ENCODE measurements at places on chromosomes 7 and 10.

DNA sequence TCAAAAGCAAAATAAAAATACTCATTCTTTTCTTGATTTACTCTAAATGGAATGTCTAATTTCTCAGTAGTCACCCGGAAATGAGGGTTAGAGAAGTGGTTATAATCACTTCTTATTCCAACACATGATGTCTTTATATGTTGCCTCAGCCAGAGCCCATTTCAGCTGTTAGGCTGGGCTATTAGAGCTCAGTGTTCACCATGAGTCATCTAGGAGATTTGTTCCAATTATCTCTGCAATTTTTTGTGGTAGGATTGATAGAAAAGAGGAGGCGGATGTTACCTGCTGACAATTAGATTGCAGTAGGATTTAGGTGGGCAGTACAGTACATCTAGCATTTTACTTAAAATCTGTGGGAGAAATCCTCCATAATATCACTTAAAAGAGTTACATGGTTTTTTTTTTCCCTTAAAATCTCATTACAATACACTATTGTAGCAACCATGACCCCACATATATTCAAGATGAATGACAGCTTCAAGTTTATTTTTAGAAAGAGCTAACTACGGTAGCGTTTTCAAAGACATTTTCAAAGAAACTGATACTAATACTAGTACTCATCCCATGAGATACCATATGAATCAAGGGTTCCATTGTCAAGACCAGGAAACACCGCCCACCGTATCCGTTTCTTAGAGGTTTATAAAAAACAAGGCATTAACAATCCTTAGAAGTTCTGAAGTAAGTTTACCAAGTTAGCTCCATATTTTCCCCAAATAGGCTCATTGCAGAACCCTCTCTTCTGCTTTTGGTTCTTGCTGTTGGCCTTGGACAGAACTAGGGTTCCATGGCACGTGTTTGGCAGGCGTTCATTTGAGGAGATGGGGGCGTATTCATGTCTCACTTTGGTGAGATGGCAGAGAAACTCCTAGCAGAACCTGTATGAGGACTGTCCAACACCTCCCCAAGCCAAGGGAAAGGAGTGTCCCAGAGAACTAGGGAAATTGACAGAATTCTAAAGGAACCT lies 10.4 kb downstream of the CPA2 start:
- DNase-seq: no peak

DNA sequence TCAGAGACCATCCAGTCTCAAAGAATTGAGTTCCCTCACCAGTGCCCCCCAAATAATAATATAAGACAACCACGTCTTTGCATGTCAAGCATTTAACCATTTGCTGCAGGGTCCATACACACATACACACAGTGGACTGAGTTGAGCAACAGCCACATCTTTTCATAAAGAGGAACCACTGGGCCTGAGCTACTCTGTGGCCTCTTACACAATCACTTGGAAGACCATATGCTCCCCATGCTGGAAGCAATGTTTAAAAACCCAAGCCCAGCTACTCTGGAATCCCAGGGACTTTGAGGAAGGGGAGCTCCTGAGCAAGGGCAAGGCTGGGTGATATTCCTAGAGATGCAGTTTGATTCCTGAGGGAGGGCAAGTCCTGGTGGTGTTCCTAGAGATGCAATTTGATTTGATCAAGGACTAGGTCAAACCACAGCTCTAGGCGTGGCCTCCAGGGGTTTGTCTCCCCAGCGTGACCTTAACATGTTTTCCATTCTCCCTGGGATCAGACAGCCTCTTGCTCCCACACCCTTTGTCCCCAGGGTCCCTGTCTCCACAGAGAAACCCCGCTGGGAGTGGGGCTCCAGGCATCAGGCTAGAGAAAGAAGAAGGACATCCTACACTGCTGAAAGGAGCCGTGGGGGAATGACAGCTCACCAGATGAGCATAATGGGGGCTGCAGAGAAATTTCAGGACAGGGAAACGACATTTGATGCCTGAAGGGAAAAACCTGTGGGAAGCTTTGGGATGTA lies 376.2 kb upstream of the MGMT start:
- DNase-seq: no peak

GRCh38 chr10:128178302-128178958 lies 52.2 kb upstream of the MKI67 start:
- DNase-seq: no peak

DNA sequence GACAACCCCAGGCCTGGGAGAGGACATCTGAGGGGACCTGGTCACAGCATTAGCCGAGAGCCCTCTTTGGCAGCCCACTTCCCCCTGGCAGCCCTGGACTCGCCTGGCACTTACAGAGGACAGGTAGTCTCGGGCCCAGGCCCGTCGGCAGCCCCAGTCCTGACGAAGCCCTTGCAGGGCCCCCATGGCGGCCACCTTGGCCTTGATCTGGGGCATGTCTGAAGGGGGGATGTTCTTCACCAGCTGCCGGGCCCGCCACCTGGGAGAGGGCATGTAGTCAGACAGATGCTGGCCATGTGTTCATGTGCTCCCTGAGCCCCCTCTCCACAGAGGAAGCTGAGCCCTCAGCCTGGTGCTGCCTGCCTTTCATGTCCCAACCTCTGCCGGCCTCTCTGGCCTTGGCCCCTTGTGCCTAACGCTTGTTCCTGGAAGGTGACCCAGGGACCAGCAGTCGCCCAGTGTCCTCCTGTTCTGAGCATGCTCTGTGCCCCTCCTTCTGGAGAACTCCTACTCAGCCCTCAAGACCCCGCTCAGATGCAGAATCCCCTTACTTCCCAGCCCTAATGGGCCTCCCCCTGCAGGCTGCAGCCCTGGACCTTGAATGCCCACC lies 13.9 kb downstream of the MYO1G start:
- peak; percentile 57 for DNase-seq

- no peak for DNase-seq
Observed at GRCh38 chr10:131082991-131083481, 228.5 kb downstream of the TCERG1L start.

DNA sequence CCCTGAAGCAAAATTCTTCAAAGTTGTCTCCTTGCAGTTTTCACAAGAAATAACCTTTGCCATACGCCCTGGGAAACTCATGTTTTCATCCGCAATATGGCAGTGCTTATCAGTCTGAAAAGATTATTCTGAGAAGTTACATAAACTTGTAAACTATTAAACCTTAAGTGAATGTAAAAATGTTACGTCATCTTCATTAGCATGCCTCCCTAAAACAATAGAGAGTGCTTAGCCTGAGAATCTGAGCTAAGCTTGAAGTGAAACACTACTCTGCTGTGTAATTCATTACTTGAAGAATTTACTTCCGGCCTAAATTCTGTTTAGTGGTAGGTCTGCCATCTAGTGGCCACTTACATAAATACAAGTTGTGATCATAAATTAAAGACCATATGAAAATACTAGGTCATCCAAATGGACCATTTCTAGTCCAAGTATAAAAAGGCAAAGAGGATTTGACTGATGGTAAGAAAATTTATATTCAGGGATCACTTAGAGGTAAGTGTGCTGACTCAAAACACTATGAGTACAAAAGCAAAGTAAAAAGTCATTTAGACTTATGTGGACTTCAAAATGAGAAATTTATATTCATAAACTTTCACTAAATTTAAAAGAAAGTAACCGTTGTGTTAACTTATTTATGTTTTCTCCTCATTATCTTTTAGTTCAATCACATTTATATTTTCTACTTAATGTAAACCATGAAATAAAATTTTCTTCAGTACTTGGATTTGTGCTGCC lies 745.1 kb upstream of the LRRTM3 start:
- DNase-seq: no peak

DNA sequence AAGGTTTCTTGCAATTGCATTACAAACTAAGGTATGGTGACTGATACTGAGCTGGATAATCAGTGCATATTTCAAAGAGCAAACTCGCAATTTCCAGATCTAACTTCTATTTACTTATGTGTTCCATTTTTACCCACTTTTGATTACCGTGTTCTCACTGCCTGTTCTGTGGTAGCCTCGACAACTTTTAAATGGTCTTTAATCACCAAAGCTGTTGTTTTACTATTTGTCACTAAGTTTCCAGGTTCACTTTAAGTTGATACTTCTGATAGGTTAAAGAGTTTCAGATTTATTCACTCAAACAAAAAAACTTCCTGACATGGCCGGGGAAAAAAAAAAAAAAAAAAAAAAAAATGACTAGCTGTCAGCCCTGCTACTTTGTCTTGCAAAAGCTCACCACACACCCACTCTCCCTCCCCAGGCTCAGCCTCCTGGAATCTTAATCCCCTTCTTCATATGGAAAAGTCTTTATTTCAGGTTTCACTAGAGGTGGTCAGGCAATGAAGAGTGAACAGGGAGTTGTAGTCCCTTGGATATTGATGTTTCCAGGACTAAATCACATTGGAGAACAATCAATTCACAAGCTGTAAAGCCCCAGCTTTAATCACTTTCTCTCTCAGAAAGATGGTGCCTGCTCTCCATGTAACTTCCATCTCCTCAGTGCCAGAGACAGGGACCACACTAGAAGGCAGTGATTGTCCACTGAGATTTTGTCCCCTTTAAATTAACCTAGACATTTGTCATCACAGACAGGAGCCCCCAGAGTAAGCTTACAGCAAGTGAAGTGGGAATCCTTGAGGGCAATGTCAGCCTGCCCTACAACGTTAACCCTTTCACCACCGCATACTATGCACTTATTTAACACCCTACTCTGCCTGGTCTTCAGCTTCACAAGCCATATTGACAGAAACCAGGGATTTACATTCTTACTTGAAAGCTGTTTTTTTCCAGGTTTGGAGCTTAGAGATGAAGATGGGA lies 749.1 kb upstream of the SORCS1 start:
- DNase-seq: no peak

DNA sequence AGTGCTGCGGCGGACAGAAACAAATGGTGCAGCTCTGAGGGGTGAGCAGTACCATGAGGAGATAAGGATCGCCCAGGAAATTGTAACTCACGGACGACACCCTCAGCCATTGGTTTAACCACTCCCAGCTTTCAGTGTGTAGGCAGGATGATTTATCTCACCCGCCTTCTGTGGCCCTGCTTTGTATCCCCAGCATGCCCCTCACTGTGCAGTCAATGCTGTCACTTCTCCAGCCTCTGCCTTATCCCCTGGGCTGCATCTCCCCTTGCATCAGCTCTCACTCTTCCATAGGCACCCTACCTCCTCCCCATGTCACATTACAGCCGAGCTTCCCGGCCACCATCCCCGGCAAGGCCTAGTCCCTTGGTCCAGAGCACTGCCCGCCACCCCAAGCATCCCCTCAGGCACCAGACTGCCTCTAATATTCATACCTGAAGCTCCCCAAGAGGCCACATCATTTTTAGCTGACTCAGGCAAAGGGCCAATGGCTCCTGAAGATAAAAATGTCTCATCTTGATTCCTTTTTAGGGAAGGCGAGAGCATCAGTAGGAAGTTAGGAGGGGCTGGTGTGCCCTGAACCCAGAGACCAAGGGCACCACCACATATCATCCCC lies 77.1 kb downstream of the CARD11 start:
- DNase-seq: peak; percentile 31

- DNase-seq: no peak
Observed at GRCh38 chr10:102597131-102597991, 46.9 kb upstream of the TRIM8 start.

- DNase-seq: peak; percentile 45
Observed at GRCh38 chr10:110006358-110007160, 1.2 kb upstream of the ADD3 start.

GRCh38 chr7:156625580-156625979 lies 15.0 kb upstream of the RNF32 start:
- DNase-seq: no peak

DNA sequence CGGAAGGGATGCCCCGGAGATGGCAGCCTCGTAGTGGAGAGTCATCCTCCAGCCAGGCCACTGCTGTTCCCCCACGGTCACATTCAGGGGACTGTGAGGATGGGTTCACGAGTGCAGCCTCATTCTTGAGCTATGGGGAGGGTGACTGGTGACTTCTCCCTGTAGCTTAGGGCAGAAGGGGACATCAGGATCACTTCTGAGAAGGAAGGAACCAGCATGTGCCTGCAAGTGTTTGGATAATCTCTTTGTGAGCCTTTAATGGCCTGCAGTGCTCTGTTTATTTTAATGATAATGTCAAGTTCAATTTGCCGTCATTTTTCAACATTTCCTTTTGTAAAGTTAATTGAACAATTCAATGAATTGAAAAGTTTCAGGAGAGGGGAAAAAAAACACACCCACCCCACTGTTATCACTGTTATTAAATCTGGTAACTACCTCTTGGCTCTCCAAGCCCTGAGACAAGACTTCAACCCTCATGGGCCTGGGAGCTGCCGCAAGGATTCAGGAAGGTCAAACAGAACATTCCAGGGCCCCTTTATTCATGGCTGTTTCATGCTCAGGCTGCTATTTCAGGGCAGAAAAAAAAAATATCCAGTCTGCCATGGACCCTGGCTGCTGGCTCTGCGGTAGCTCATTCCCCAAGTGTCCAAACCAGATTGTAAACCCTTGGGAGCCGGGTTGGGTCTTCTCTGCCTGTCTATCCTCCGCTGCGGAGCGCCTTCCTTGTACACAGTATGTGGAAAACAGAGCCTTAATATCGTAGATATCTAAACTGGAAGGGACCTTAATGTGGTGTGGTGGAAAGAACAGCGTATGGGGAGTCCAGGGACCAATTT lies 100.4 kb downstream of the CDH23 start:
- no peak for DNase-seq

DNA sequence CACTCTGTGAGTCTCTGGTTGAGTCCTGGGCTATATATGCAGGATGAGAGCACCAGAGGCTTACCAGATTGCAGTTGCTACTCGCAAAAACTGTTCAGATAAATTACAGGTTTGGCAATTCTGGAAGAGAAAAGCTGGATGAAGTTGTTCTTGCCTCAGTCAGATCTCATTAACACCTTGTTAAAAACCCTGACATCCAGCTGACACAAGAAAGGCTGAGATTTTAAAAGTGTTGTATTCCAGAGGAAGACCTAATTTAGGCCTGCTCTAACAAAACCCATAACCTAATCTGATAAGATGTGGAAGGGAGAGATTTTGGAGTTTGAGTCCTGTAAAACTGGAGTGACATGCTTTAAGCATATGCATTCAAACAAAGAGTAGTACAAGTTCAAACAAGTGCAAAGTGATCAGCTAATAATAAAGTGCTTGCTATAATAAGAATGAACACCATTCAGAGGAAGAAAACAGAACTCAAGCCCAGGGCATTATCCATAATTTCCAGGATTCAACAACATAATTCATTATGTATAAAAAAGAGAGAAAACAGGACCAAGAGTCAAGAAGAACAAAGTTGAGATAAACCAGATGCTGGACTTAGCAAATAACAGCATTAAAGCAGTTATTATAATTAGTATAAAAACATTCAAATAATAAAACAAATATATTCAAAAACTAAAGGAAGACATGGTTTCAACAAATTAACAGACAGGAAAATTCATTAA lies 135.5 kb downstream of the CD36 start:
- DNase-seq: no peak

GRCh38 chr10:66844176-66844942 lies 81.5 kb upstream of the LRRTM3 start:
- DNase-seq: no peak

- no peak for DNase-seq
Observed at GRCh38 chr7:155296788-155297516, 726 bp upstream of the INSIG1 start.

Measured in RWPE2 (cell line).